ENCODE measurements at places on chromosomes 2 and 18.

- no peak for DNase-seq
Measured at GRCh38 chr18:49767111-49768050, 46.0 kb downstream of the ACAA2 start.

- no peak for DNase-seq
Measured at GRCh38 chr2:107936433-107937359, 49.6 kb upstream of the SLC5A7 start.

- no peak for DNase-seq
Measured at GRCh38 chr2:181169503-181169902, 189.1 kb downstream of the UBE2E3 start.

DNA sequence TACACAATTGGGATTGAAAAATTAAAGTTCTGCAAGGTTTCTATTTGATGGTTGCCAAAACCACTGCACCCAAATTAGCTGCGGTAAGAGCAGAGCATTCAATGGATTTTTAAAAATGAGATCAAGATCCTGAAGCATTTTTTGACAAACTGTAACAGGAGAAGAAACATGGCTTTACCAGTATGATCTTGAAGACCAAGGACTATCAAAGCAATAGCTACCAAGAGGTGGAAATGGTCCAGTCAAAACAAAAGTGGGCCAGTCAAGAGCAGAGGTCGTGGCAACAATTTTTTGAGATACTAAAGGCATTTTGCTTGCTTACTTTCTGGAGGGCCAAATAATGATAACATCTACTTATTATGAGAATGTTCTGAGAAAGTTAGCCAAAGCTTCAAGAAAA, 186.8 kb downstream of the RDH14 start:
- DNase-seq, result no peak

- no peak for DNase-seq
Measured at GRCh38 chr18:54130631-54131030, 93.8 kb downstream of the MBD2 start.

DNA sequence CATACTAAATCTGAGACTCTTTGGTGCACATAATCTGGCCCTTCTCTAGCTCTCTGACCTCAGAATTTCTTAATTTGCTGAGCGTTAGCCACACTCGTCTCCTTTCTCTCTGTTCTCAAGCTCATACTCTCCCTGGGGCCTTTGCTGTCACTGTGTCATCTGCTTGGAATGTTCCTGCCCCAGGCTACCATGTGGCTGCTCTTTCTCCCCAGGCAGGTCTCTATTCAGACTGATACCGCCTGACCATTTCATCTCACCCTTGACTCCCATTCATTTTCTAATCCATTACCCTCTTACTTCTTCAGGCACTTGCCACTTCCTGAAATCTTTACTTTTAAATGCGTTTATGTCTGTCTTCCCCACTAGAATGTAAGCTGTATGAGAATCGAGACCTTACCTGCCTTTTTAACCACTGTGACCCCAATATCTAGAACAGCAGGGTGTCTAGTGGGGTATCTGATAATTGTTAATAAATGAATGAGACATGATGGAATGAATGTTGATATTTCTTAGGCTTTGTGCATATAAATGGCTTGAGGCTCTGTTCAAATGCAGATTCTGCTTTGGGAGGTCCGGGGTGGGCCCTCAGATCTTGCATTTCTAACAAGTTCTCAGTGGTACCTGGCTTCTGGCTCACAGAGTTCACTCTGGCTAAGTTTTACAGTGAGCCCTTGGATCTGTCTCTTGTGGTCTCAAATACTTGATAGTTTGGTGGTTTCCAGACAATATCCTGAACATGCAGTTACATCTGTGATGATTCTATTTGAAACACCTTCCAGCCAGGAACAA, 89.9 kb upstream of the EPC2 start:
- DNase-seq, result no peak

GRCh38 chr18:78582181-78582709, 397.4 kb upstream of the SALL3 start:
- DNase-seq, result no peak

DNA sequence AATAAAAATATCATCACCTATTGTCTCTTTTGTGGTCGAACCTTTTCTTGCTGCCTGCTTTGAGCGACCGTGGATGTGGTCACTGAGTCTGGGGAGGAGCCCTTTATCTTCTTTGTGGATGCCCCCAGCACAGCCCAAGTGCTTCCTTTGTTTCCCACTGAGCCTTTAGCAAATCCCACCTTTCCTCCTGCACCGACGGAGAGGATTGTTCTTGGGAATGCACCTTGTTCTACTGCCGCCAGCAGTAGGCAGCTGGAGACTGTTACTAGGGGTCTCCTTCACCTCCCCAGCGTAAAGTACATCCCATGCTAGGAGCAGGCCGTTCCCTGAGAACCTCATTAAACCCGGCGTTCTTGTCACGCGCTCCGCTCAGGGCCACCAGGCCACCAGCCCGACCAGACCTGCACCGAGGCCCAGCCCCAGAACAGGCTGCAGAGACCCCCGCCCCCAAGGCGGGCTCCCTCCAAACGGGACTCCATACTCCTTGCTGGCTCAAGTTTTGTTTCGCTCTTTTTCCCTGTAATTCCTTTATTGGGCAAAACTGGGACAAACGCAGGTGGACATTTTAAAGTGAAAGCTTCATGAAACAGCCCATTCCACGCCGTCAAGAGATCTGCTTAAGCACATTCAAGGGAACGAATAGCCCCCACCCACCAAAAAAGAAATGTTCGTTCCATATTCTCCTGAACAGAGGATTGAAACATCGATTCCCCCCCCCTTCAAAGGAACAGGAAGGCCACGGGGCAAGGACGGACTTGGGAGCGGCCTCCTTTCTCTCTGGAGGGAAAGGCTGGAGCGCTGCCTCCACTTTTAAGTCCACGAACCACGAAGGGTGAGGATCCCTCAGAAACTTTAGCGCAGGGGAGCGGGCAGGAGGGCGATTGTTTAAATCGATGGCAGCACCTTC, 1.1 kb upstream of the MAT2A start:
- no peak for DNase-seq

DNA sequence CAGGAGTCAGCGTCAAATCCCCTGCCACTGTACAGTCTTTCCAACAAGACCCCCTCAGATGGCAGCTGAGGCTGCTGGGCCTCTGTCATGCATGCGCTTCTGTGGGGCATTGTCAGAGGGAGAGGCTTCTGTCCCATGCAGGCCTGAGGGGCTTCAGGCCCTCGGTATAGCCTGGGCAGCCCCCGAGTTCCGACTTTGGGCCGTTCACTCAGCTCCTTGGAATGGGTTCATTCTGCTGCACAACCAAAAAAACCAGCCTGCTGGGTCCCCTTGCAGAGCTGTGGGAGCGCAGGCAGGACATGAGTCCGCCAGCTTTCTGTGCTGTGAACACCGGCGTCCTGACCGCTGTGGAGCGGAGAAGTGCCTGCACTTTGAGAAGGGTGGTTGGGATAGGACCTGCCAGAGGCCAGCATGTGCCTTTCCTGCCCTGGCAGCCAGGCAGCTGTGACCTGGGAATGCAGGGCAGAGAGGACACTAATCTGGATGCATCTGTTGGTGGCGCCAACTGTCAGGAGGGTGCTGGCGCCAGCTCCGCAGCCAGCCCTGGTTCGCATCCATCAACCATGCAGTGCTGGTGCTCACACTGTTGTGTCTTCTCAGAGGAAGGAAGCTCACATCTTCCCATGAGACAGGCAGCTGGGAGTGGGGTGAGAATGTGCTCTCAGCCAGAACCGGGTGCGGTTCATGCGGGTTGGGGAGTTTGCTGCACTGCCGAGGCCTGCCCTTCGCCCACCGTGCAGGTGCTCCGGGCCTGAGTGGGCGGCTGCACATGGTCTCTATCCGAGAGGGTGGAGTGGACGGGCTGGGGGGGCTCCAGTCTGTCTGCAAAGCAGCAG, 14.3 kb downstream of the ARHGEF4 start:
- DNase-seq, result no peak

DNA sequence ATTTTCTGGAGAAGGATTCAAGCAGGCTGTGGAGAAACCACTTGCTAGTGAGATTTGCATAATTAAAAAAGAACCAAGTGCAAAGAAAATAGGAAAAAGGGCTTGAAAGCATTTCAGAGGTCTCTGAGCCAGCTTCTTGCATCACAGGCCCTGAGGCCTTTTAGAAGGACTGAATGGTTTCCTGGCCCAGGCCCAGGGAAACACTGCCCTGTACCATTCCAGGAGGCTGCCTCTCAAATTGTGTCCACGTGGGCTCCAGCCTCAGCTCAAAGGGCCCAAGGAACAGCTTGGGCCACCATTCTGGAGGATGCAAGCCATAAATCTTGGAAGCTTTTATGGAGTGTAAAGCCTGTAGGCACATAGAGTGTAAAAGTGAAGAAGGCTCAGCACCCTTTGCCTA, 523.3 kb upstream of the VRK2 start:
- DNase-seq, result no peak

DNA sequence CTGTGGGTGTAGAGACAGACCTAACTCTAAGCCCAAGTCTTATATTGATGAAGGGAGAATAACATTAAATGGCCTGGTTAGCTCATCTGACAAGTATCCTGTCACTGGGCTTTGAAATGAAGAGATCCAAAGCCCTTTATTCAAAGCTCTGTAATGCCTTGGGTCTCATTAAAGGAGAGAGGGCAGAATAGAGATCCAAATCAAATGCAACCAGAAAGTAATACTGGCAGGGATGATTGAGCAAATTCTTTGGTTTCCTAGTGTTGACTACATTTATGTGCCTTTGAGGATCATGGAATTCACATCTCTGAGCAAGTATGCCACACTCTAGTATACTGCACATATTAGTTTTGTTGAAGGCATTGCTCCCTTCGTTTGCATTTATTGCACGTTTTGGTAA, 147.9 kb upstream of the CAVIN2 start:
- DNase-seq, result no peak

- no peak for DNase-seq
Measured at GRCh38 chr2:7886666-7887065, 795.2 kb upstream of the ID2 start.

DNA sequence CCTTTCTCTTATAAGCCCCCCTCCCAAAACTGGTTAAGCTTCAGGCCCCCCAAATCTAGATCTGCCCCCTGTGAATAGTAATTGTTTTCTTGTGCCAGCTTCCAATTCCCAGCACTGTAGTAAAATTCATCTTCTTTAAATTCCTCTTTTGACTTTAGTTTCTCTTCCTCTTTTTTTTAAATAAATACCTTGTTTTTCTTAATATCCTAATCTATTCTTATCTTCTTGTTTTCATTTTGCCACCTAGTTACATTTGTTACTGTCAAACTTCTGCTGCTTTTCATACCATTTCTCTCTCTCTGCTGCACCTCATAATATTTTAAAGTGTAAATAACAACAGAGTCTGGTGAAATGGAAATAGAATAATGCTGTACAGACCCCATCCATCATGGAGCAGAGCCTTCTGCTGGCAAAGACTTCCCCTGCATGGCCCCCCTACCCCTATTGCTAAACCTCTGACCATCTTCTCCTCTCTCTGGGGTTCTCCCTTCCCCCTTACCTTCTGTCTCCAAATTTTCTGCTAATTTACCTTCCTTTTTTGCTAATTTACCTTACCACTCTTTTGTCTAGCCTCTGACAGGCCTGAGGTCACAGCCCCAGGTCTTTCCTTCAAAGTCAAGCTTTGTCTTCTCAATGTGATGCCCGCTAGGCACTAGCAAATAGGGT, 94.9 kb upstream of the PAPOLG start:
- no peak for DNase-seq

GRCh38 chr18:78295262-78295661, 684.4 kb upstream of the SALL3 start:
- DNase-seq, result no peak

- no peak for DNase-seq
Measured at GRCh38 chr2:234447963-234448362, 48.9 kb downstream of the ARL4C start.

- no peak for DNase-seq
Measured at GRCh38 chr18:37199741-37200140, 365.9 kb downstream of the CELF4 start.

- DNase-seq, result no peak
Measured at GRCh38 chr18:24725644-24726415, 265.4 kb downstream of the HRH4 start.

DNA sequence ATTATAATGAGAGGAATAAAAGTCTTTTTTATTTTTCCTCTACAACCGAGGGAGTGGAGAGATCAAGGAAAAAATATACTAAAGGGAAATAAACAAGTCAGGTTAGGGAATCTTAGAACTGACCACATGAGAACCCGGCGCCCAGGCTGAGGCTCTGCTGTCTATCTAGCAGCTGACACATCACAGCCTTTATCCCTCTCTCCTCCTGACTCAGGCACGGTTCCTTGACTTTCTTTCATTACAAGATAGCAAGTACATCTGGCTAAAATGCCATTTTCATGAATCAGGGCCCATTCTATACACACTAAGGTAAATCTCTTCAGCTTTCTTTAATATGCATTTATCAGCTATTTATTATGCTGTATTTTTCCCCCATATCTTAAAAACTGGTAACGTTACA, 296.0 kb downstream of the TMX3 start:
- DNase-seq, result no peak

GRCh38 chr2:19251554-19251953, 106.9 kb downstream of the OSR1 start:
- DNase-seq, result no peak

DNA sequence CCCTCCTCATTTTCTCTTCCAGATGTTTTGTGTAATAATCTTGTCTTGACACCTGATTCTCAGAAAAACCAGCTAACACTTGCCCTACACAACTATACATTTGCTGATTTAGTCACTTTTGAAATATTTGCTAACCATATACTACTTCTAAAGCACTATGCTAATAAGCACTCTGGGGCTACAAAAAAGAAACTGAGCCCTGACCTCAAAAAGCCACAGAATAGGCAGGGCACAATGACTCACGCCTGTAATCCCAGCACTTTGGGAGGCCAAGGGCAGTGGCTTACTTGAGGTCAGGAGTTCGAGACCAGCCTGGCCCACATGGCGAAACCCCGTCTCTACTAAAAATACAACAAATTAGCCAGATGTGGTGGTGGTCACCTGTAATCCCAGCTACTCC, 266.0 kb downstream of the RAD51AP2 start:
- no peak for DNase-seq

DNA sequence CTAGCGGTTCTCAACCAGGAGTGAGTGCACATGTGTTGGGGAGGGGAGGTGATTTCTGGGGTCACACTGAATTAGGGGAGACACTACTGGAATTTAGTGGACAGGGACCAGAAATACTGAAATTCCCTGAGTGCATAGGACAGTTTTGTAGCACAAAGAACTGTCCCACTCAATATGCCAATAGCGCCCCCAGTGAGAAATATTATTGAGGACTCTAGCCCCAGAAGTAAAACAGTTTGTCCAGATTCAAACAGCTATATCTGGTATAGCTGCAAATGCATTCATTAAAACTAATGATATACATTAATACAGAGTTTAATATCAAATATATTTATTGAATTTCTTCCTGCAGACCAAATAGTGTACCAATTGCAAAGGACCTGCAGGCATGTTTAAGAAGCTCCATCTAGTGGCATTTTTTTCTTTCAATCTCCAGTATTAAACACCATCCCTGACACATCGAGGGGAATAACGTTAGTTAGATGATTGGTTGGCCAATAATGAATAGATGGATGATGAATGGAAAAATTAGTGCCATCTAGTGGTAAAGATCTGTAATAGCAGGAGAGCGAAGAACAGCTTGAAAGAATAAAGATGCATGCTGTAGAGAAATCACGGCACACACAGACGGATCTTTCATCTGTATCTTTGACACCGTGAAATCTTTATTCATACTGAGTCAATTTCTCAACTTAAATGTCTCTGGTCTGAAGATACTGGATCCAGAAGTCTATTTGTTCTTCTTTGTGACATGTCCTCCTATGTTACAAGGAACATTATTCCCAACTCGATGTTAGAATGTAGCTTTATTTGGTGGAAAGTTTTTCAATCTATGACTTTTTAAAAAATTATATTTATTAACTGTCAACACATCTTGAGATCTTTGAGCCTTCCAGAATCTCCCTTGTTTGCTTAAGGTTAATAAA, 62.5 kb downstream of the DHRS9 start:
- no peak for DNase-seq

GRCh38 chr2:172735582-172736423, at the start of gene RAPGEF4:
Gene RAPGEF4 (plus strand): TSS chr2:172735845. CDS start chr2:172735984, 139 bp downstream.
- no peak for DNase-seq
